Endodermal cell (in vitro differentiated cells): ENCODE measurements at places on chromosomes 11 and 22. TPM values are rescaled to one million over a fixed set of nuclear protein-coding genes. Genes with fewer than 3 reads are reported as not detected.

The GLB1L2 gene
- 5.8 to 9.9 TPM (median 8.4 TPM) in 3 replicates for total RNA-seq

The SIK3 gene
- total RNA-seq = 41.6 and 43.5 TPM in 2 replicates

The USH1C gene
- 1.9 to 3.9 TPM (median 2.8 TPM) in 3 replicates for total RNA-seq

The KCNJ4 gene
- 0.36 and 0.37 TPM in 2 replicates for total RNA-seq

The EXPH5 gene
- 4.8 and 5.8 TPM in 2 replicates for total RNA-seq

The MYH9 gene
- 288 and 289 TPM in 2 replicates for total RNA-seq

The XNDC1N gene
- total RNA-seq = 8.2 to 16.3 TPM (median 15.2 TPM) in 3 replicates

The SIRT3 gene
- 27.4 to 32.4 TPM (median 28.6 TPM) in 3 replicates for total RNA-seq

- no peaks in the 10 kb centered on the region for H3K36me3 ChIP-seq
- no peak overlapping the region for H3K4me3 ChIP-seq
- H3K27ac ChIP-seq = no peak overlapping the region
- no peak for DNase-seq
Observed at GRCh38 chr11:7422544-7423331, 62.6 kb upstream of the OLFML1 start.

- H3K4me3 ChIP-seq = no peak overlapping the region
- H3K27ac ChIP-seq = no peak overlapping the region
- no peak for DNase-seq
- no peaks in the 10 kb centered on the region for H3K36me3 ChIP-seq
Observed at GRCh38 chr22:47376901-47377505, 614.6 kb downstream of the TBC1D22A start.

DNA sequence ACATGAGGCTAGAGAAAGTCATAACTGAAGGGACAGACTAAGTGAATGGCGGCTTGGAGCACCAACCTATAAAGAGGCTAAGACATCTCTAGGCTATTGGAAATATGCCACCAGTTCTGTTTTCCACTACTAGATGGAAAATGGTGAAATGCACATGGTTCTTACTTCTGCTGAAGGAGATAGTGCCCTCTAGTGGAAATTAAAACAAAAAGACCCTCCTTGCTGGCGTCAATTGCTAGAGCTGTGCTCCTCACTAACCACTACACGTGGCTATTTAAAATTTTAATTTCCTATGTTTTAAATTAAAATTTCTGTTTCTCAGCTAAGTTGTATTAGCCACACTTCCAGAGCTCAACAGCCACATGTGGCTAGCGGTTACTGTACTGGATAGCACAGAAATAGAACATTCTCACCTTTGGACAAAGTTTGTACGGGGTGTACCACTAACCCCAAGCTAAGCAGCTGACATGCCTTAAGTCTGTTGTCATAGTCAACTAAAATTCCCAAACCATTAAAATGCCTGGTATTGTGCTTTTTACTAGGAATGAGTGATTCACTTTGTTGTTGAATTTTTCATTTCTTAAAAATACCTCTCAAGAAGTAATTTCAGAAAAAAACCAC lies 34.1 kb upstream of the CALCA start:
- no peaks in the 10 kb centered on the region for H3K4me1 ChIP-seq
- peaks cover 17% of the 10 kb centered on the region for H3K27me3 ChIP-seq
- DNase-seq = no peak
- H3K27ac ChIP-seq = no peak overlapping the region
- H3K4me3 ChIP-seq = no peak overlapping the region

GRCh38 chr11:132632641-132633124 lies 899.6 kb downstream of the OPCML start:
- H3K27ac ChIP-seq = no peak overlapping the region
- H3K4me3 ChIP-seq = no peak overlapping the region
- H3K36me3 ChIP-seq = no peaks in the 10 kb centered on the region
- H3K27me3 ChIP-seq = no peaks in the 10 kb centered on the region

- H3K27me3 ChIP-seq = no peaks in the 10 kb centered on the region
- no peak overlapping the region for H3K27ac ChIP-seq
- no peak overlapping the region for H3K4me3 ChIP-seq
- no peak for DNase-seq
- H3K4me1 ChIP-seq = no peaks in the 10 kb centered on the region
Observed at GRCh38 chr11:134322553-134322952, 9.2 kb upstream of the GLB1L2 start.

DNA sequence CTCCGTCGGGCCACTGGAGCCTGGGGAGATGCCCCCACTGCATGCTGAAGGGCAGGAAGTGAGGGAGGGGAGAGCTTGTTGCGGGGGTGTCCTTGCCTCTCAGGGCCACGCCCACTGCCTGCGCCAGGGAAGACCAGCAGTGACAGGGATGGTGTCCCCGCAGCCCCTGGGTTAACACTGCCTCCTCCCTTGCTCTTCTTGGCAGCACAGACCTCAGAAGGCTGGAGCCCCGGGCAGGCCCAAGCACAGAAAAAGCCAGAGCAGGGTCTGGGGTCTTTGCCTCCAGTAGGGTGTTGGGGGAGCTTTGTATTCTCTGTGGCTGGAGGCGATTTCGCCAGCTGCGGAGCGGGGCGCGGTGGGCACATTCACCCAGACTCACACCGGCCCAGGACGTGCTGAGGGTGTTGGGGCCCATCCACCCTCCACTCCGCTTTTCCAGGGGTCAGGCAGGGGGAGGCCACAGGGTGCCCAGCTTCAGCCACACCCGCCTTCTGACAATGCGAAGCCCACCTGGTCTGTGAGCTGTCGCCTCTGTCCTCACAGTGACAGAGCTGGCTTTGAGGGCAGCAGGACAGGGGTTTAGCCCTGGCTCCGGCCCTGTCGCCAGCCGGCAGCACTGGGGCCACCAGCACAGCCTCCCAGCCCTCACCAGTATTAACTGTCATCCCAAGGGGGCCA lies 83.7 kb downstream of the CDKN1C start:
- H3K36me3 ChIP-seq = no peaks in the 10 kb centered on the region
- DNase-seq = peak; percentile 12
- H3K4me1 ChIP-seq = no peaks in the 10 kb centered on the region
- H3K4me3 ChIP-seq = no peak overlapping the region
- H3K27ac ChIP-seq = no peak overlapping the region

- H3K27me3 ChIP-seq = no peaks in the 10 kb centered on the region
- H3K36me3 ChIP-seq = no peaks in the 10 kb centered on the region
- no peak for DNase-seq
- no peaks in the 10 kb centered on the region for H3K4me1 ChIP-seq
- H3K27ac ChIP-seq = no peak overlapping the region
Observed at GRCh38 chr11:32538804-32539203, 44.8 kb upstream of the EIF3M start.

DNA sequence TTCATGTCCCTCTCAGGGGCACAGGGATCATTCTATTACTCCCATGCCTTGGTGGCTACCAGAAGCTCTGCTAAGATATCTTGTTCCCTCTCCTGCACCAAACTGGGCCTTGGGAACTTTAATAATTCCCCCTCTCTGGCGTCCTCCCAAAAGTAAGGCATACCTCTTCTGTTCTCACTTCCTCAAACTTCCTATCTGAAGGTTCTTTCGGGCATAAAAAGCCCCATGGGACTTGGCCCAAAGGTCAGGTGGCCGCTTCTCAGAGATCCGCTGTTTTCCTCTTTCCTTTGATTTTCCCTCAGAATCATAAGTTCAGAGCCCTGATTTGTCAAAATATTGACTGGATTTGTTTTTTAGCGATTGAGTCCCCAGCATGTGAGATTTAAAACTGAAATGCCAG lies 13.0 kb downstream of the POLD3 start:
- peaks cover 46% of the 10 kb centered on the region for H3K36me3 ChIP-seq
- no peaks in the 10 kb centered on the region for H3K27me3 ChIP-seq
- DNase-seq = no peak
- H3K4me1 ChIP-seq = no peaks in the 10 kb centered on the region

DNA sequence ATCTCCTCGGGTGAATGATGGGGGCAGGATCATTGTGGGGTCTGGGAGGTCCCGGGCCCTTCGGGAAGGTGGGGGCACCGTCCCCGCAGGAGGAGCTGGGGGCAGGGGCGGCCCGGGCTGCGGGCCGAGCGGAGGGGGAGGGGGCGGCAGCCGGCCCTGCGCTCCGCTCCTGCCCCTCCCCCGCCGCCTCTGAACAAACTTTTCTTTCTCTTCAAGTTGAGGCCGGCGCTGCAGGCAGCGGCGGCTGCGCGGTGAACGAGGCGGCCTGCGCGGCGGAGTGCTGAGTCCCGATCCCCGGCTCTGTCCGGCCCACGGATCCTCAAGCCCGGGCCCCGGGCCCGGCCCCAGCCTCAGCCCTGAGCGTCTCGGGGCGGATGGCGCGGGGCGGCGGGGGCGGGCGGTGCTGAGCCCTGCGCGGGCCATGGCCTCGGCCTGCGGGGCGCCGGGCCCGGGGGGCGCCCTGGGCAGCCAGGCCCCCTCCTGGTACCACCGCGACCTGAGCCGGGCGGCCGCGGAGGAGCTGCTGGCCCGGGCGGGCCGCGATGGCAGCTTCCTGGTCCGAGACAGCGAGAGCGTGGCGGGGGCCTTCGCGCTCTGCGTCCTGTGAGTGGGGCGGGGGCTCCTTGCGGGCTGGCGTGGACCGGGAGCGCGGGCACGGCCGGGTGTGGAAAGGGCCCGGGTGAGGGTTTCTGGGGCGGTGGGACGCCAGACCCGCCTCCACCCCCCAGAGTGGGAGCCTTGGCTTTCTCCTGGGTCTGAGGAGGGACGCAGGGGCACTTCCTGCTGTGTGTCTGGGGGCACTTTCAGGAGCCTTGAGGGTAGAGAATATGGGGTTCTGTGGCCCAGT lies at the start of gene INPPL1:
Gene INPPL1, plus strand, starts transcription at position 204 of the 847 bp plus-strand sequence. Its CDS starts 218 bp downstream, at position 422.
- H3K27ac ChIP-seq = peak within 1 kb of the TSS; percentile 83
- DNase-seq = peak; percentile 76
- H3K4me1 ChIP-seq = peaks cover 16% of the 10 kb centered on the region
- no peaks in the 10 kb centered on the region for H3K27me3 ChIP-seq
- H3K4me3 ChIP-seq = peak within 1 kb of the TSS; percentile 97

DNA sequence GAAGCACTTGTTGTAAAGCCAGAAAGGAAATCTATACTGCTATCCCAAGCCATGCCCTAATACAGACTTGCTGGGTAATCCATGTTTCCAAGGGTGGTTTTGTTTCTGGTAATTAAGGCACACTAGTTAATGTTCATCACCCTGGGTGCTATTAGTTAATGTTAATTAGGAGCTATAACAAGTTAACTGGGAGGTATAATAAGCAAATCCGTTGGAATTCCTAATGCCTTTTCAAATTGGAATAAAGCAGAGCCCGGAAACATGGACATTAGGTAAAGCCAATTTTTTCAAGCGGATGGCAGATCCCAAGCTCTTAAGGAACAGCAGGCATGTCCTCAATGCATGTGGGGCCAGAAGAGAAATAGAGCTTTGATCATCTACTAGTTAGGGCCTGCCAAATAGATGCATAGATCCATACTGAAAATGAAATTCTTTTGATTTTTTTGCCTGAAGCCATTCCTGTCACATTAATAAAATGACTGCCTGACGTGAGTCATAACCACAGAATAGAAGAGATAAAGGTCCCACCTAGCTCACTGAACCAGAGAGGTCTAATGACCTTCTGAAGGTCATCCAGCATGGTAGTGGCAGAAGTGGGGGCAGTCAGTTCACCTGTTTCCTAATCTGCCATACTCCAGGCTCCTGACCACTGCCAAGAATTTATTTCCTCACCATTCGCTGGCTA lies 28.5 kb upstream of the CCDC34 start:
- peaks cover 31% of the 10 kb centered on the region for H3K4me1 ChIP-seq
- no peak overlapping the region for H3K27ac ChIP-seq
- peaks cover 29% of the 10 kb centered on the region for H3K36me3 ChIP-seq
- no peak for DNase-seq
- H3K27me3 ChIP-seq = no peaks in the 10 kb centered on the region
- peak overlapping the region; percentile 53 for H3K4me3 ChIP-seq

DNA sequence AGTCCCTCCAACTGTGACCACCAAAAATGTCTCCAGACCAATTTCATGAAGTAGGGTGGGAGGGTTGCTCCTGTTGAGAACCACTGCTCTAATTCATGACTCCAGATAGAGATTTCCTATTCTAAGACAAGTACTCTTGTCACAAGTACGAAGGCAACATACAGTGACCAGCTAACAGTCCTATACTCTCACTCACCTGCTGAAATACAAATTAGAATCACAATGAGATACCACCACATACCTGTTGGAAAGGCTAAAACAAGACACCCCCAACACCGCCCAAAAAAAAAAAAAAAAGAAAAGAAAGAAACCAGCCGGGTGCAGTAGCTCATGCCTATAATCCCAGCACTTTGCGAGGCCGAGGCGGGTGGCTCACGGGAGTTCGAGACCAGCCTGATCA lies 310.5 kb downstream of the SWAP70 start:
- peaks cover 5% of the 10 kb centered on the region for H3K36me3 ChIP-seq
- H3K27ac ChIP-seq = no peak overlapping the region
- H3K27me3 ChIP-seq = no peaks in the 10 kb centered on the region
- H3K4me3 ChIP-seq = no peak overlapping the region
- DNase-seq = no peak

DNA sequence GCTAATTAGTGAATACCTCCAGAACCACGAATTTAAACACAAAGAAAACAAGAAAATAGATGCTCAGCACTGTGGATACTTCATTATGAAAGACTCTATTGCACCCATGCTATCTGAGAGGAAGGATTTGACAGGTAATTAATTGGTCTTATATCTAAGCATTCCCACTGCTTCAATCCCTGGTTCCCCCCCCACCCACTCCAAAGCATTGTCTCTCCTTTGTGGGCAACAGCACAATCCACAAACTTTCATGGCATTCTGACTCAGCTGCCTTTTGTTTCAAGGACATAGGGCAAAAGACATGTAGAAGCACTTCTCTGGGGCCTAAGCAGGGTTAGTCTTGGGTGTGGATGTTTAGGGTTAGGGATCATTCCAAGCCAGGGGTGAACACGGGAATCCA lies 551.4 kb downstream of the BUD13 start:
- H3K27ac ChIP-seq = no peak overlapping the region
- no peaks in the 10 kb centered on the region for H3K27me3 ChIP-seq
- H3K4me1 ChIP-seq = no peaks in the 10 kb centered on the region

GRCh38 chr11:79052544-79052943 lies 388.3 kb downstream of the TENM4 start:
- no peaks in the 10 kb centered on the region for H3K27me3 ChIP-seq
- H3K36me3 ChIP-seq = no peaks in the 10 kb centered on the region
- H3K27ac ChIP-seq = no peak overlapping the region
- DNase-seq = peak; percentile 73

DNA sequence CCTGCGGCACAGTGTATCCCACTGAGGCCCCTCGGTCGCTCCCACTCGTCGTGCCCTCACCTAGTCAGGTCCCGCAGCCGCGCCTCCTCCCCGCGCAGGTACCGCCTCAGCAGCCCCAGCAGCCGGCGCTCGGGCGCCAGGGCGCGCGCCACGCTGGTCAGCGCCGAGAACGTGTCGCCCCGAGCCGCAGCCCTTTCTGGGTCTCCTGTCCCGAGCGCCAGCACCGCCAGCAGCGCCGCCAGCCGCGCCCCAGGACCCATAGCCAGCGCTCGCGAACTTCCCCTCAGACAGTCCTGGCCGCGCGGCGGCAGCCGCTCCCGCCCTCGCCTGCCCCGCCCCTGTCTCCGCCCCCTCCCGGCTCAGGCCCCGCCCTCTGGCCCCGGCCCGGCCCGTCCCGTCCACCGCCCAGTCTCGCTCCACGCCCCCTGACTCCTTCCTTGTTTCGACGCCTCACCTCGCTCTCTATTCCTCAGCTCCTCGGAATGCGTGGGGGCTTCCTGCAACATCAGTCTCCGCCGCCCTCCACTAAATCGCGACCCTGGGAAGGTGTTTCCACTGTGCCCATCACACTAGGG lies at the start of gene P4HA3:
Gene P4HA3, minus strand, starts transcription at position 289 of the 575 bp plus-strand sequence. Its CDS starts 29 bp downstream, at position 260.
- peaks cover 48% of the 10 kb centered on the region for H3K27me3 ChIP-seq
- H3K4me1 ChIP-seq = no peaks in the 10 kb centered on the region
- H3K36me3 ChIP-seq = no peaks in the 10 kb centered on the region
- DNase-seq = peak; percentile 94
- H3K27ac ChIP-seq = no peak within 1 kb of the TSS
